NCI-H1048 (cell line): ENCODE measurements at places on chromosomes 16 and 17.

- no peak for DNase-seq
Observed at GRCh38 chr17:17577373-17577772, 14.1 kb downstream of the PEMT start.

DNA sequence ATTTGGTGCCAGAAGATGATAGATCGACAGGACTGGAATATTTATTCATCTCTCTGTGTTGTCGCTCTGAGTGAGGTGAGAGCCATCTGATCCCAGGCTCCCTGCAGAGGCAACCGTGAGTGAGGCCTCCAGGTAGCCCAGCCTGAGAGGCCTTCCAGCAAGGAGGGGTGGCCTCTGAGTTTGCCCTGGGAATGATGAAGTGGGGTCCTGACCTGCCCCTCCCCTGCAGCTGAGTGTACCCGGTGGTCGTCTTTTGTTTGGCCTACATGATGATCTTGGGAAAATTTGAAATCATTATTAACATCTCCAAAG is 86.4 kb downstream of the CBLN1 start:
- DNase-seq = no peak

DNA sequence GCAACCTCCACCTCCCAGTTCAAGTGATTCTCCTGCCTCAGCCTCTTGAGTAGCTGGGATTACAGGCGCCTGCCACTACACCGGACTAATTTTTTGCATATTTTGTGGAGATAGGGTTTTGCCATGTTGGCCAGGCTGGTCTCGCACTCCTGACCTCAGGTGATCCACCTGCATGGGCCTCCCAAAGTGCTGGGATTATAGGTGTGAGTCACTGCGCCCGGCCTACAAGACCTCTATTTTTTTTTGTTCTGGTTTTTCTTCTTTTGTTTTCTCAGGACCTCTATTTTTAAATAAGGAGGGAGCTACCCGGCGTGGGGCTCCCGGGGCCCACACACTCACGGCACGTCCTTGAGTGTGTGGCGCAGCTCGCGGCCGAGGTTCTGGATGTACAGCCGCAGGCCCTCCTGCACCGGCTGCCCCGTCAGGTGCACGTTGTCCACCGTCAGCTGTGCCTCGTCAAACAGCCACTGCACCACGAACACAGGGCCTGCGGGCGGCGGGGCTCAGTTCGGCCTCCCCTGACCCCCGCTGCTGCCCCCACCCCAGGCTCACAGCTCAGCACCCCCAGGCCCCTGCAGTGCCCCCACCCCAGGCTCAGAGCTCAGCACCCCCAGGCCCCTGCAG is 5.8 kb downstream of the NOTUM start:
- no peak for DNase-seq

GRCh38 chr16:159136-159849 is 6.5 kb upstream of the HBM start:
- no peak for DNase-seq

- no peak for DNase-seq
Observed at GRCh38 chr16:28473714-28474265, 1.7 kb upstream of the NPIPB7 start.
